ENCODE measurements at places on chromosomes 1 and 21.

DNA sequence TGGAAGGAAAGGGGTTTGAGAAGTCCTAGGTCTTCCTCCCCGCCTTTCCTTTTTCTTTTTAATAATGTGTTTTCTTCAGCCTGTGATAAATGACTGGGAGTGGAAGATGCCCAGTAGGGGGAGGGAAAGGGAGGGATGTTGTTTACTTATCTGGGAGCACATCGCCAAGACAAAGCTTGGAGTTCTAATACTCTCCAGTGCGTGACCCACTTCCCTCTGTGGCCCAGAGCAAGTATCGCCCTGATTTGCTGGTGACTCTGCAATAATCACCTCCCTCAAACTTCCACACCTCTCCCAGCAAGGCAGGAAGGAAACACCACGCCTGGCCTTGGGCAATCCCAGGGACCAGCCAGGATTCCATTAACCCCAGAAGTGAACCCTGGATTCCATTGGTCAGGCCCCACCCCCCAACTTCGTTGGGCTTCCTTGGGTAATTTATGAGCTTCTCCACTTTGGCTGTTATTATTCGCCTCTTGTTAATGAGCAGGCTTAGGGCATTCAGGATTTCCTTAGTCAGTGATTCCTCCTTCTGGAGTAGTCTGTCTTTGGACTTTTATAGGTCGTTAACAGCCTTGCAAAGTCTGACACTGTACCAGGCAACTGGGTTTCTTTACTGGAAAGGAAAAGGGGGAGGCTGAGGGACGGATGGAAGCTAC, 24.3 kb upstream of the GRHL3 start:
- no peak for DNase-seq

DNA sequence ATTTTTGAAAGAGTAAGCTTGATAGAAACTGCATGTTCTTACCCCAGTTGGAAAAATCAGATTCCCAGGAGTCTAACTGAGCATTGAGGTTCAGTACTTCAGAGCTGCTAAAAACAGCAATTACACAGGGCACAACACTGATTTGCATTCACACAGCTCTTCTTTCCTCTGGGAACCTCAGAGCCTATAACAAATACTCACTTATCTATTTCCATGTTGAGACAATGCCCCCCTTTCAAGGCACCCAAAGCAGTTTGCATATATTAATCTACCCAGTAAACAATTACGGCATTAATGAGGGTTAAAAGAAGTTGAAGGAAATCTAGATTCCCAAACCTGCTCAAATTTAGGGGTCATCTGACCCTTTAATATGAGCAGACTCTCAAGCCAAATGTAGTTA, 126.9 kb upstream of the SLC35F3 start:
- no peak for DNase-seq

- no peak for DNase-seq
Measured at GRCh38 chr1:234164098-234164709, 209.1 kb upstream of the COA6 start.

DNA sequence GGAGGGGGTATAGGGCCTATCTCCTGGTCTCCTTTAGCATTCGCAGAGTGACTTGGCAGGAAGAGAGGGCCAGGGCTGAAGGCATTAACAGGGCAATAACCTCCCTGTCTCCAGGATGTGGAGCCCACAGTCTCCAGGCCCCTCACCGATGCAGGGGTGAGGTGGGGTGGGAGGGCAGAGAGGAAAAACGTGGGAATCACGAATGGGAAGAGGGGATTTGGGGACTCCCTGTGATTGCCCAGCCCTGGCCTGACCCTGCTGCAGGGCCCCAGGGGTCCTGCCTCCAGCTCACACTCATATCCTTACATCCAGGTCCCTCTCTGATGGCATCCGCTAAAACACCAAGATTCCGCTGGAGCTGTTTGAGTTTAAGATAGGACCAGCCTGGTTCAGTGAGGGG, 14.6 kb downstream of the TFAP2E start:
- DNase-seq: no peak

DNA sequence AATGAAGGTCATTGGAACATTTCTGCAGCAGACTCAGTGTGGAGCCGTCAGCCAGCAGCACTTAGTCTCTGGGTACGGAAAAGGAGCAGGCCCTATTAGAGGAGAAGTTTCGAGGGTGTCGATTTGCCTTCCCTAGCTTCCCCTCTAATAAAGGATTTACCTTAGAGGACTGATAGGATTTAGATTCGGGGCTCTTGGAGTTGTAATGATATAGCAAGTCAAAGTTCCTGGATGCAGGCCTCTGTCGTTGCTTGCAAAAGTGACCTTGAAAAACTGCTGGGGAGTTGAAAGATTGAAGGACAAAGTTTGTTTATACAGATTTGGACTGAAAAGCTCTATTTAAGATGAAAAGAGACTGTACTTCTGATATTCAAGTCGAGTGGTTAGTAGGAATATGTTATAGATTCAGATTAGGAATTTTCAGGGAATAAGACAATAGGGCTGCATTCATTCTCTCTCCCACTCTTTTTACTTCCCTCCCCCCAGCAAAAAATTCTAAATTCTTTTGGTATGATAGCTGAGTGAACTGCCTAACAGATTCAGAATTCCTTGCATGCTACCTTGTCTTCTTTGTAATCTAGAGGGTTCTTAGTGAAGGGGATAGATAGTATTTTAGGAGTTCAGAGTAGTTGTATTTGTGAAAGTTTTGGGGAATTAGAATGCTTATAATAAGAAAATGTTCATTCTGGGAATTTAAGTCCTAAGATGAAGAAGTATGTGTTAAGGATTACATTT, 19.2 kb downstream of the NFYC start:
- DNase-seq: no peak

GRCh38 chr1:176540428-176540827, 77.5 kb downstream of the PAPPA2 start:
- DNase-seq: no peak

DNA sequence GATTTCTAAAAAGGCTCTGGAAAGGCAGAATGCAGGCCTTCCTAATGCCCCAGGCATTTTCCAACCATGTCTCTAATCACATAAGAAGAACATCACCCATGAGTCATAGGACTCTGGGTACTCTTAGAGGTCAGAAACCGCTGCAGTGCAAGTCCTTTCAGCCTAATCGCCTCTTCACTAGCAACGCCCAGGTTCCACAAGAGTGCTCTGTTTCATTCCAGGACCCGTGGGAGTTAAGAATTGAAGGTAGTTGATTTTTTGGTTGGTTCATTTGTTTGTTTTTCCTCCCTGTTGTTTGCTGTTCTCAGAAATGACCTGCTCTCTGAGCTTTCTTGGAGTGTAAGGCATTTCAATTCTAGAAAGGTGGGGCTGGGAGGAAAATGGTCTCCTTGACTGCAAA, 123.2 kb downstream of the NR5A2 start:
- DNase-seq: no peak

All from memory B cell (primary cell).